ENCODE measurements at places on chromosomes 16 and 17.

DNA sequence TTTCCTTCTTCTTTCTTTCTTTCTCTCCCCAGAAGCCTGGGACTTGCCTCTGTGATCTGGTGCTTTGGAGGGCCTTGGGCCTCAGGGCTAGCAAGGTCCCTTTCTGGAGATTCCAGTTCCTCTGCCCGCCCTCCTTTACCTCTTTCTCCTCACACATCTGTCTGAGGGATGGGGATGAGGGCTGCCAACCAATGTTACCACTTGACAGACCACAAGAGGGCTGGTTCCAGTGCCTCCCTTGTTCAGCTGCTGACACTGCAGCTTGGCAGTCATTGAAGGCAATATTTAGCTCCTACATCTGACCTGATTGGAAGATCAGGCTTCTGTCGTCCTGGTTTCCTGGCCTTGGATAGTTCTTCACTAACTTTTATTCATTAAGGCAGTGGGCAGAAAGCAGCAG lies 3.6 kb upstream of the ZNF652 start:
- DNase-seq: no peak

- peak; percentile 78 for DNase-seq
Observed at GRCh38 chr17:58330997-58331814, 2.6 kb upstream of the TSPOAP1 start.

DNA sequence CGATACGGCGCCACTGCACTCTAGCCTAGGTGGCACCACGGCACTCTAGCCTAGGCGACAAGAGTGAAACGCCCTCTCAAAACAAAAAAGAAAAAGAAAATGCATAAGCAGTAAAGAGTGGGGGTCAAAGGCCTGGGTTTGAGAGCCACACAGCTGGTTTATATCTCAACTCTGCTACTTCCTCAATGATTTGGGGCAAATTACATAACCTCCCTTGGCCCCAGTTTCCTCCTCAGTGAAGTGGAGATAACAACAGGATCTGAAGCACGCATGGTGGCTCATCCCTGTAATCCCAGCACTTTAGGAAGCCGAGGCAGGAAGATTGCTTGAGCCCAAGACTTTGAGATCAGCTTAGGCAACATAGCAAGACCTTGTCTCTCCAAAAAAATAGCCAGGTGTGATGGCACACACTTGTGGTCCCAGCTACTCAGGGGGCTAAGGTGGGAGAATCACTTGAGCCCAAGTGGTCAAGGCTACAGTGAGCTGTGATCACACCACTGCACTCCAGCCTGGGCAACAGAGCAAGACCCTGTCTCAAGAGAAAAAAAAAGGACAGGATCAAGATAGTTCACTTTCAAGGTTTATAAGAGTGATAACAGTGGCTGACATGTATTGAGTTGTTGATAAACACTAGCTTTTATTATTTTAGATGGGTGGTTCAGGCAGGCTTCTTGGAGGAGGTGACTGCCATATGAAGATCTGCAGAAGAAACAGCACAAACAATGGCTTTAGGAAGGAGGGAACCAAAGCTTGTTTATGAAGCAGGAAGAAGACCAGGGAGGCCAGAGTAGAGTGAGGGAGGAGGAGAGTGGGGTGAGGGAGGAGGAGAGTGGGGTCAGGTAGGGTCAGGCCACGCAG lies 8.5 kb upstream of the COG1 start:
- no peak for DNase-seq

- no peak for DNase-seq
Observed at GRCh38 chr17:47277921-47278320, 24.3 kb downstream of the ITGB3 start.

- DNase-seq: no peak
Observed at GRCh38 chr17:73470316-73470826, 158.6 kb upstream of the CDC42EP4 start.

- no peak for DNase-seq
Observed at GRCh38 chr17:49021095-49021767, 24.0 kb downstream of the IGF2BP1 start.

DNA sequence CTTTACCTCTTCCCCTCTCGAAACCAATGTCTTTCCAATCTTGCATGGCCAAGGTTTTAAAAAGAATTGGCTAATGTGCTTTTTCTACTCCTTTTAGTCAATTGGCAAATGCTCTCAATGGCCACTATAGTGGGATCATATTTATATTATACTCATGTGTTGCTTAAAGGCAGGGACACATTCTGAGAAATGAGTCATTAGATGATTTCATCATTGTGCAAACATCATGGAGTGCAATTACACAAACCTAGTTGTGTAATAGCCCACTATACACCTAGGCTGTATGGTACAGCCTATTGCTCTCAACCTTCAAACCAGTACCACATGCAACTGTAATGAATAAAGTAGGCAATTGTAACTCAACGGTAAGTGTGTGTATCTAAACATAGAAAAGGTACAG lies 180.9 kb downstream of the HS3ST3A1 start:
- DNase-seq: no peak

GRCh38 chr17:79548116-79548515 lies 62.7 kb downstream of the RBFOX3 start:
- no peak for DNase-seq

GRCh38 chr16:3495176-3495575 lies at the start of gene C16orf90:
TSS of gene C16orf90 (minus strand) at chr16:3495489. CDS start at chr16:3495421, 68 bp downstream.
- DNase-seq: no peak

DNA sequence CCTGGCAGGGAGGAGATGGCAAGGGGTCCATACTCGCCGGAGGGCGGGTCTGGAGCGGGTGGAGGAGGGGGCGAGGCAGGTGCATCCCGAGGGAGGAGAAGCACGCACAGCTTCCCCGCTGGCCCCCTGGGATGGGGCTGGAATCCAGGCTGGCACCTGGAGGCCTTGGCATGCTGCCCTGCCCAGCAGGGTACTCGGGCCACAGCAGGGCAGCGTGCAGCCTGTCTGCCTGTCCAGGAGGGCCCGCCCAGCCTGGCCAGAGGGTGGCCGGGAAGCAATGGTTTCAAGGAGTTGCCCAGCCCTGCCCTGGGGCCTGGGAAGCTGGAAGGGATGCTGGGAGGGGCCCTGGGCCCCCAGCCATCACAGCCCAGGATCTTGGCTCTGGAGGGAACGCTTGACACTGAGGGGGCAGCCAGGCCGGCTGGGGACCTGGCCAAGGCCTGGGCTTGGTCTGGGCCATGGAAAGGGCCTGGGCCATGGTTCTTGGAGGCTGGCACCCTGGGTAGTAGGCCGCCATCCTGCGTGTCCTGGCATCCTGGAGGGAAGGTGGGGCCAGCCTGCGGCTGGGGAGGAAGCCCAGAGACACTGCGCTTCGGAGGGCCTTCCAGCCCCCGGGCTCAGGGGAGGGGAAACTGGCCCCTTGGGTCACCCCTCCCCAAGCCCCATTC lies 1.1 kb downstream of the GLIS2 start:
- no peak for DNase-seq

DNA sequence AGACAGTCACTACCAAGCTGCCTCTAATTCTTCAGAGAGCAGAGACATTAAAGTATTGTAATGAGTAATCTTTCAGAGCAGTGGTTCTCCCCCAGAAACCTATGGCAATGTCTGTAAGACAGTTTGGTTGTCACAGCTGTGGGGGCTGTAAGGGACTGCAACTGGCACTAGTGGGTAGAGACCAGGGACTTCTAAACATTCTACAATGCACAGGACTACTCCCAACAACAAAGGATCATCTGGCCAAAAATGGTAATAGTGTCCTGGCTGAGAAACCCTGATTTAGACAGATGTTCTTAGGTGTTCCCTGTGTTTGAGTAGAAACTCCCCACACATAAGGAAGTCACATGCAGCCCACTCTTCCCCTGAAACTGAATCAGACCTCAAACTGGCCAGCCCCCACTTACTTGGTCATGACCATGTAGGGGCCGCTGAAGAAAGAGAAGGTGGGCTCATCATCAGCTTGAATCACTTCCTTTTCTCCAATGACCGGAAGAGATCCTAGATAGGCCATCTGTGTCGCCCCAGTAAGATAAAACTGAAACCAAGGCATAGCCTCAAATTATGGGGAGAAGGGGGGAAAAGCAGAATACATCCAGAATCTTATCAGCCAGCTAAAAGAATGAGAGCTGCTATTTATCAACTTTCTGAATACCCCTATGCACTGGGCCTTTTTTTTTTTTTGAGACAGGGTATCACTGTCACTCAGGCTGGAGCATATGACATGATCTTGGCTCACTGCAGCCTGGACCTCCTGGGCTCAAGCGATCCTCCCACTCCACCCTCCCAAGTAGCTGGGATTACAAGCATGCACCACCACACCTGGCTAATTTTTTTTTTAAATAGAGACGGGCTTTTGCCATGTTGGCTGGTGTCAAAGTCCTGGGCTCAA lies 75.8 kb downstream of the TEX14 start:
- DNase-seq: no peak

- peak; percentile 30 for DNase-seq
Observed at GRCh38 chr17:1298606-1299005, 19.1 kb downstream of the TRARG1 start.

DNA sequence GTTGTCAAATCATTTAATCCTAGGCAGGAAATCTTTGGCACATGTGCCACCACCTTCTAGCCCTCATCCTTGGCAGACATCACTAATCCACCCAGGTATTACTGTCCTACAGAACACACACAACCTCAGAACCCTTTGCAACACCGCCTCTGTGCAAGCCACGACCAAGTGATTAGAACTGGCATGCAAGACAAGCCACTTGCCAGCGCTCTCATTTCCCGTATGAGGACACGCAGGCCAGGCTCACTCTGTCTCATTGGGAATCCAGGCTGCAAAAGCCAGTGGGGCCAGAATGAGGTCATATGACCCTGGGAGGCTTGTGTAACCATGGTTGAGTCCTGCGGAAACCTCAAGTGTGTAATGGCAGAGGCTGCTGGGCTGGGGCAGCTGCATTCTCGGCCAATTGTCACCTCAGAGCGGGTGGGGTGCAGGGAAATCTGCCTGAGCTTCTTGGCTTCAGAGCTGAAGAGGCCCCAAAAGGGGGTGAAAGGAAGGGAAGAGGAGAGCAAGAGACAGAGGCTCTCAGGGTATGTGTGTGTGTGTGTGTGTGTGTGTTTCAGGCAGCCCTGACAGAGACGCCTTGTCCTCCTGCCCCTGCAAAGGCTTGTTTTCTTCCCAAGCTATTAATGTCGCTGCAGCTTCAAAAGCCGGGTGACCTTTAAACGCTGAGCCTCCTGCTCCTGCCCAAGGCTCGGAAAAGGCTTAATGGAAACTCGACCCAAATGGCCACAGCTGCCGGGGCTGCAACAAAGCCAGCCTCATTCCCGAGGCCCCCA lies 43.2 kb upstream of the MRPS23 start:
- DNase-seq: no peak

- DNase-seq: no peak
Observed at GRCh38 chr17:73342050-73342522, 30.3 kb upstream of the CDC42EP4 start.

- no peak for DNase-seq
Observed at GRCh38 chr16:67230809-67231660, 4.1 kb downstream of the TMEM208 start.
